ENCODE measurements at places on chromosomes 5 and 9. TPM values are rescaled to one million over a fixed set of nuclear protein-coding genes. Genes with fewer than 3 reads are reported as not detected.

- H3K36me3 ChIP-seq: no peaks in the 10 kb centered on the region
- H3K27me3 ChIP-seq: no peaks in the 10 kb centered on the region
- no peak overlapping the region for H3K27ac ChIP-seq
- no peaks in the 10 kb centered on the region for H3K4me1 ChIP-seq
- DNase-seq: no peak
These were observed 986.4 kb upstream of the CDH18 start for GRCh38 chr5:20974426-20974825.

DNA sequence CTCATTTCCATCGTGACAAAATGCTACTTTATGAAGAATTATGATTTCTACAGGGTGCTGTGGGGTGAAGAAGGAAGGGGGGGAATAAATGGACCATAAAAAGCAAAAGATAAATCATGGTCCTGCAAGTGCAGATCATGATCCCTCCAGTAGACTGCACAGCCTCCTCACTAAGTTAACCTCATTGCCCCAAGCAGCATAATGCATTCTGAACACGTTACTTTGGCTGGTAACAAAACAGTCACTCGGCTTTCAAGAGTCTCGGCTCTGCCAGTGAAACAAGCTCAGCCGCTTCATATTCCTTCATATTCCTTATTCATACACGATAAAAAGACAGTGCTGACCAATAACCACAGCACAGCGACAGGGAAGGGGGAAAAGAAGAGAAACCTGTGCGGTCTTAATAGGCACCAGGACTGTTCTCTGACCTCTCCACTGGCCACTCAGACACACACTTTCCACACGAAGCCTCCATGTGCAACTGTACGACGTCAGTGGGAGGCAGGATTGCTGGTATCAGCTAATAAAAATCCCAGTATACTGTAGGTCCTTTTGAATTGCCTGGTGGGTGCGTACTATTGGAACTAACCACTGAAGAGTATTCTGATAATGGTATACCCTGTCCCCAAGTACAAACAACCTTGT lies 60.5 kb downstream of the ANKH start:
- H3K36me3 ChIP-seq: no peaks in the 10 kb centered on the region
- no peak for DNase-seq
- H3K4me3 ChIP-seq: no peak overlapping the region
- no peak overlapping the region for H3K27ac ChIP-seq

- H3K4me3 ChIP-seq: no peak overlapping the region
- no peak overlapping the region for H3K27ac ChIP-seq
- peaks cover 6% of the 10 kb centered on the region for H3K36me3 ChIP-seq
- no peak for DNase-seq
- peaks cover 8% of the 10 kb centered on the region for H3K27me3 ChIP-seq
- H3K4me1 ChIP-seq: peaks cover 27% of the 10 kb centered on the region
These were observed 31.5 kb upstream of the NCS1 start for GRCh38 chr9:130140706-130141105.

Gene IRX2
- total RNA-seq: not detected

Measured in CD8-positive, alpha-beta memory T cell (primary cell).